ENCODE measurements at places on chromosomes 12 and 14. TPM values are rescaled to one million over a fixed set of nuclear protein-coding genes. Genes with fewer than 3 reads are reported as not detected.

The PLA2G1B gene
- total RNA-seq = not detected

The PRICKLE1 gene
- total RNA-seq = 13.0 TPM

The CD4 gene
- 15.0 TPM for total RNA-seq

The CRIP1 gene
- 5.0 TPM for total RNA-seq

The PLCZ1 gene
- not detected for total RNA-seq

The RND1 gene
- 0.29 TPM for total RNA-seq

The ADAM20 gene
- total RNA-seq = 1.5 TPM

The NTF3 gene
- total RNA-seq = under 0.01 TPM

DNA sequence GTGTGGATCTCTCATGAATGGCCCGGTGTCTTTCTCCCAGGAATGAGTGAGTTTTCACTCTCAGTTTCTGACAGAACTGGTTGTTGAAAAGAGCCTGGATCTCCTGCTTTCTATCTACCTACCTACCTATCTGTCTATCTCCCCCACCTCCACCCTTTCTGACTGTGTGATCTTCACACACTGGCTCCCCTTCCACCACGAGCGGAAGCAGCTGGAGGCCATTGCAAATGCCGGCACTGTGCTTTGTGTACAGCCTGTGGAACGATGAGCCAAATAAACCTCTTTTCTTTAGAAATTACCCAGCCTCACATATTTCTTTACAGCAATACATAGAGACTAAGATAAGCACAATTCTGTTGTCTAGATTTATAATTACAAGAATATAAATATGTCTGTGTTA is 7.2 kb downstream of the GSKIP start:
- H3K36me3 ChIP-seq = no peaks in the 10 kb centered on the region
- no peak for DNase-seq
- no peak overlapping the region for H3K27ac ChIP-seq
- no peaks in the 10 kb centered on the region for H3K27me3 ChIP-seq
- no peak overlapping the region for H3K4me3 ChIP-seq
- no peaks in the 10 kb centered on the region for H3K4me1 ChIP-seq

GRCh38 chr14:99430491-99430890 is 50.2 kb downstream of the SETD3 start:
- H3K36me3 ChIP-seq = peaks cover 11% of the 10 kb centered on the region
- no peak overlapping the region for H3K4me3 ChIP-seq
- H3K27me3 ChIP-seq = no peaks in the 10 kb centered on the region

- H3K36me3 ChIP-seq = no peaks in the 10 kb centered on the region
- no peaks in the 10 kb centered on the region for H3K27me3 ChIP-seq
- H3K4me1 ChIP-seq = peaks cover 6% of the 10 kb centered on the region
- H3K27ac ChIP-seq = no peak overlapping the region
These were observed 125.7 kb upstream of the KRAS start for GRCh38 chr12:25376407-25376806.

DNA sequence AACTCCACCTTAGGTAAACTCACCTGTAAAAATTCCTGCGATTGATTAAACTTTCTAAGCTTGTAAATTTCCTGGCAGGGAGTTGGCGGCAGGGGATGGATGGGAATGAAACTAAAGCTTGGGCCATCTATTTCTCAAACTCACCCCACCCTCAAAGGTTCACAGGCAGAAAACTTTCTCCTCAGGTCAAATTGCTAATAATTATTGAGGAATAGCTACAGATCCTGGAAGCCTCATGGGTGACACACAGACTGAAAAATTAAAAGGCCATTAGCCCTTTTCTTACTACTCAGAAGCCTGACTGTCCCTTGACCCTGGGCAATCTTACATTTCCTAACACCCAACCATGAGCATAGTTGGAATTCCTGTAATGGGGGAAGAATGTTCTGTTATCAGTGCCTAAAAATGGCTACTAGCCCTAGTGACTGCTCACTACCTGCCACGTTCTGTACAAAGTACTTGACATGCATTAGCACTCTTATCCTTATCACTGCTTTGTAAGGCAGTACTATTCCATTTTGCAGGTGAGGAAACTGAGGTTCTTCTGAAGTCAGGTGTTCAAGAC is 12.4 kb upstream of the SYNDIG1L start:
- H3K27ac ChIP-seq = no peak overlapping the region
- no peak overlapping the region for H3K4me3 ChIP-seq
- DNase-seq = no peak
- H3K36me3 ChIP-seq = no peaks in the 10 kb centered on the region
- no peaks in the 10 kb centered on the region for H3K4me1 ChIP-seq

DNA sequence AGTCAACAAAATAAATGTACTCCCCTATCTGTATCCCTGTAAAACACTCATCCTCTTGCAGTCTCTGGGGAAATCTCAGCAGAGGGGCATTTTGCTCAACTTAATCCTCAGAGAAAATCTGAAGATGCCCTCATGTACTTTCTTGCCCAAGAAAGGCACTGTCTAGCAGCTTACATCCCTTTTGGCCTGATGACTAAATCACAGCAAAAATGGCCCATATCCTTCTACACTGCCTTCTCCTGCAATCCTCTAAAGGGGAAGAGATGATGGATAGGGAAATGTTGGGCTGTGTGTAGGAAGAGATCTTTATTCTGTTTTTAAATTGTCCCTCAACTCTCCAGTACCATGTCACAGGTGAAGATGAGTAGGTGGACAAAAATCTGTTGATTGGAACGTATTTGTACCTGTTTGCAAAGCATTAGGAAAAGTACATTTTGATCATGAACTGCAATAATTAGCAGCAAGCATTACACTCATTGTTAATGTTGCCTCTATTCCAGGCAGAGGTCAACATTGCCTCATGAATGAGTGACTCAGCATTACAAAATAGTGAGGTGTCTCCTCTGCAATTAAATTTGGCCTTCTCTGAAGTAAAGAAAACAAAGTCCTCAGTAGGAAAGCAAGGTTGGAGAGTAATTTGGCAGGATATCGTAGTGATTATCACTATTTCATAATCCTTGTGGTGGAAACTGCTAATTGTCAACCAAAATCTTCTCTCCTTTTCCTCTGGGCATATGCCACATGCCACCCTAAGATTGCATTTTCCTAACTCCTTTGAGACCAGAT is 172.4 kb upstream of the CAND1 start:
- no peak overlapping the region for H3K4me3 ChIP-seq
- DNase-seq = no peak
- H3K27ac ChIP-seq = no peak overlapping the region
- H3K4me1 ChIP-seq = peaks cover 5% of the 10 kb centered on the region
- no peaks in the 10 kb centered on the region for H3K36me3 ChIP-seq

GRCh38 chr12:32568228-32568627 is 110.9 kb upstream of the DNM1L start:
- H3K4me1 ChIP-seq = peaks cover 24% of the 10 kb centered on the region
- no peaks in the 10 kb centered on the region for H3K36me3 ChIP-seq
- H3K27me3 ChIP-seq = no peaks in the 10 kb centered on the region
- peak overlapping the region; percentile 54 for H3K27ac ChIP-seq

DNA sequence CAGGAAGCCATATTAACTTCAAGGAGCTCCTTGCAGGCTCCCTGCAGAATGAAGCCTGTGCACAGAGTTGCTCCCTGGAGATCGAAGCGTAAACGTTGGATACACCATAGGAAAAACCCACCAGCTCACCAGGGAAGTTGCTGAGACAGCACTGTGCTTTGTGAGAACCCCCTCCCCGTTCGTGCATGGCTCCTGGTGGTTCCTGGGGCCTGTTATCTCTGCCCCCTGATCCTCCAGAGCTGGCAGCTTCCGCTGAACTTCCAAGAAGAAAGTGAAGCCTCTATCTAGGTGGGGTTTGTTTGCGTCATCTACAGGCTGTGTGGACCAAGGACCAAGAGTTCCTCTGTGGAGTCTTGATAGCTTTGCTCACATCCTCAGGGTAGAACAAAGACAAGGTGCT is 2.4 kb upstream of the CCDC85C start:
- peaks cover 18% of the 10 kb centered on the region for H3K4me1 ChIP-seq
- no peak overlapping the region for H3K27ac ChIP-seq
- no peaks in the 10 kb centered on the region for H3K36me3 ChIP-seq
- DNase-seq = no peak
- no peaks in the 10 kb centered on the region for H3K27me3 ChIP-seq

DNA sequence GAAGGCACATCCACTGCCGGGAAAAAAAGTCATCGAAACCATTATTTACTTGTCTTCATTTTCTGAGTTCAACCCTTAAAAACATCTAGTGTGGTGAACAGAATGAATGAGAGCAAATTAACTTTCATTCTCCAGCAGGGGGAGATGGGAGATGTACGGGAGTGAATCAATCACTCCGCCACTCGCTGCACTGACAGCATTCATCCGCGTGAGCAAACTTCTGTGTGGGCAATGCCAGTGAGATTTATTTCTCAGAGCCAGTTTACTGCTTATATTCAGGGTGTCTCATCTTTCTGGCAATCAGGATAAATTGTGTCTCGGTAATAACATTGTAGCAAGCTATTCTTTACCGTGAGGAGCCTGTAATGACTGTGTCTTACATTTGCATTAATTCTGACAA is 463.6 kb upstream of the MIS18BP1 start:
- no peaks in the 10 kb centered on the region for H3K4me1 ChIP-seq
- no peaks in the 10 kb centered on the region for H3K36me3 ChIP-seq
- DNase-seq = peak; percentile 32
- no peak overlapping the region for H3K27ac ChIP-seq
- H3K27me3 ChIP-seq = no peaks in the 10 kb centered on the region

DNA sequence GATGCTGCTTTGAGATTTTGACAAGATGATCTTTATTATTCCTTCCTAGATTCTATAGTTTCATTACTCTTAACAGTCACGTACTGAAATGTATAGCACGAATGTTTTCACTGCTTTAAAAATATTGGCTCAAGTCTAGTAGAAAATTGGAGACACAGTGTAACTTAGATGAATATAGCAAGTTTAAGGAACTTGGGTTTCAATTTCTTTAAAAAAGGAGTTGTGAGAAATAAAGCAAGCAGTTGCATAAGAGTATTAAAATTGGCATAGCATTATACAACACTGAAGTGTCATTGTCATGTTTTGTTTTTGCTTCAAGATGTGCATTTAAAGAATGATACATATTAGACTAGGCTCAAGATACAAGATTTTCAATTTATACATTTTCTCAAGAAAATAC is 624.8 kb upstream of the NOVA1 start:
- no peak overlapping the region for H3K4me3 ChIP-seq
- H3K27ac ChIP-seq = no peak overlapping the region
- no peaks in the 10 kb centered on the region for H3K36me3 ChIP-seq
- H3K4me1 ChIP-seq = no peaks in the 10 kb centered on the region
- no peaks in the 10 kb centered on the region for H3K27me3 ChIP-seq

- no peak for DNase-seq
- H3K27ac ChIP-seq = no peak overlapping the region
- peaks cover 10% of the 10 kb centered on the region for H3K4me1 ChIP-seq
- H3K36me3 ChIP-seq = no peaks in the 10 kb centered on the region
- no peaks in the 10 kb centered on the region for H3K27me3 ChIP-seq
These were observed 38.2 kb downstream of the CCNK start for GRCh38 chr14:99519347-99519881.

DNA sequence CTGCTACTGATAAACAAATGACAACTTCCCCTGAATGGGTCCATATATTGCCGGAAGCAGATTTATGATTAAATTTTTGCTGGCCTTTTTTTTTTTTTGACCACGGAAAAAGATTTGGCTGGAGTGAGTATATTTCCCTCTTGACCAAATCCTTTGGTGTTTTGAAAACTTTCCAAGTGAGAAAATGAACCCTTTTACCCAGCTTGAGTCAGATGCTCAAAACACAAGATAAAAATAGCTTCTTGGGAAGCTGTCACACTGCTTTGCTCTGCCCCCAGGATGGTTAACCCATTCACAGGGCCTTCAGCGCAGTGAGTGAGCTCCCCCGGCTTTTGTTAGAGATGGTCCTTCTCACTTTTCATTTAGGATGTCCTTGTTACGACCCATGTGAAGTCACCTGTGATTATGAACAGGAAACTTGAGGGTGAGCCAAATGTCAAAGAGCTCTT is 224.3 kb downstream of the PELI2 start:
- peak overlapping the region; percentile 85 for H3K27ac ChIP-seq
- H3K27me3 ChIP-seq = no peaks in the 10 kb centered on the region
- H3K36me3 ChIP-seq = no peaks in the 10 kb centered on the region
- peaks cover 25% of the 10 kb centered on the region for H3K4me1 ChIP-seq
- peak; percentile 62 for DNase-seq

- H3K27ac ChIP-seq = no peak overlapping the region
- no peaks in the 10 kb centered on the region for H3K36me3 ChIP-seq
- DNase-seq = no peak
- no peaks in the 10 kb centered on the region for H3K4me1 ChIP-seq
- H3K4me3 ChIP-seq = no peak overlapping the region
These were observed 207.9 kb upstream of the TMEM260 start for GRCh38 chr14:56371737-56372136.

GRCh38 chr14:71536015-71536740 is 396.1 kb upstream of the RGS6 start:
- no peaks in the 10 kb centered on the region for H3K36me3 ChIP-seq
- no peak overlapping the region for H3K4me3 ChIP-seq
- peaks cover 74% of the 10 kb centered on the region for H3K4me1 ChIP-seq
- peak; percentile 11 for DNase-seq

DNA sequence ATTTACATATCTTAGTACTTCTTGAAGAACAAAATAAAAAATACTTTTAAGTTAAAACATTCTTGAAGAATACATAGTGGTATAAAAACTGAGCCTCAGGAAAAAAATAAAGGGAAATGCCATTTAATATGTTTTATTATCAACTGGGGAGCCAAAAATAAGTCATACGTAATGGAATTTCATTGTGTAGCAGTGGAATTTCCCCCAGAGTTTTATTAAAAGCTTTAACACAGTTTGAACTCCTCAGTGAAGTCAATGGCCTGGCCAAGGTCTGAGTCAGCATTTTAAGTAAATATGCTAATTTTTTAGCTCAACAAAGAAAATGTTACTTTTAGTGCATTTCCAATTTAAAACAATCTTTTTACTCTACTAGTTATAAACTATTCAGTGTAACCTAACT is 350.1 kb upstream of the ATP2B1 start:
- no peaks in the 10 kb centered on the region for H3K36me3 ChIP-seq
- no peak for DNase-seq
- peak overlapping the region; percentile 73 for H3K27ac ChIP-seq
- peaks cover 34% of the 10 kb centered on the region for H3K4me1 ChIP-seq
- H3K27me3 ChIP-seq = no peaks in the 10 kb centered on the region

DNA sequence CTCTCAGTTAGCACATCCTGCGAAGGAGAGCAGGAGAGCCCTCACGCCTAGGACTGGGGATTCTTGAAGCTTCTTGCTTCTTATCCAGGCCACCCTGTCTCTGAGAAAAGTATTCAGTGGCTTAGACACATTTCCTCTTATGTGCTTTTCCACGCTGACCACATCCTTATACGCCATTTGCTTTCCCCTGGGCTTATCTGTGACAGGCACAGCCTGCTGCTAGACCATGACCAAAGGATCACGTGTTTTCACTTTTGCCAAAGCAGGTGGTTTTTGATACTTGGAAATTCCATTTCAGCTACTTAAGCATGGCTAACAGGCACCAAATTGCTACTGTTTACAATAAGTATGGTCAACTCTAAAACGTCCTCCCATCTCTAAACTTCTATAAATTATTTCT is 587.4 kb downstream of the AACS start:
- H3K4me3 ChIP-seq = no peak overlapping the region
- H3K27ac ChIP-seq = no peak overlapping the region
- H3K27me3 ChIP-seq = no peaks in the 10 kb centered on the region

GRCh38 chr14:33812601-33813000 is 138.3 kb downstream of the EGLN3 start:
- H3K27me3 ChIP-seq = no peaks in the 10 kb centered on the region
- no peak for DNase-seq
- H3K27ac ChIP-seq = no peak overlapping the region
- H3K4me3 ChIP-seq = no peak overlapping the region
- no peaks in the 10 kb centered on the region for H3K4me1 ChIP-seq

- DNase-seq = peak; percentile 86
- no peak overlapping the region for H3K4me3 ChIP-seq
- no peaks in the 10 kb centered on the region for H3K36me3 ChIP-seq
- H3K27ac ChIP-seq = no peak overlapping the region
- peaks cover 91% of the 10 kb centered on the region for H3K27me3 ChIP-seq
- no peaks in the 10 kb centered on the region for H3K4me1 ChIP-seq
These were observed 2.3 kb upstream of the LHX5 start for GRCh38 chr12:113473942-113474341.

Measured in osteoblast (primary cell).